ENCODE measurements at places on chromosomes 2 and 18.
A peak's percentile ranks its signal among the peaks of the same experiment; 100 is the strongest.

DNA sequence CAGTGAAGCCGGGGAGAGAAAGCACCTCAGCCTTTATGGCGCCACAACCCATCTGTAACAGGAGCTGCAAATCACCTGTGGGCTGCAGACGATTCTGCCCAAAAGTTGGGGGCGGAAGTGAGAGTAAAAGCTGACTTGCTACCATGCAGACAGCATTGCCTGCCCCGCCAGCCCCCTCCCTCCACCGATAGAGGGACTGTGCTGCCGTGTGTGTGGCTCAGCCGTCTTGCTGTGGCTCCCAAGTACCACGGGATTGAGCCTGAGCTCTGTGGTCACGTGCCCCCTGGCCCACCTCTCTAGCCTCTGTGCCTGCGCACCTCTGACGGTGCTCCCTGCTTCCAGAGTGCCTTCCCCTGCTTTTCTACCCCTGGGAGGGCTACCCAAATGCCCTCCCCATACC lies 79.6 kb downstream of the GLI2 start:
- DNase-seq: no peak

- DNase-seq: no peak
These were observed 26.8 kb downstream of the AAK1 start for GRCh38 chr2:69616755-69617154.

- no peak for DNase-seq
These were observed 53.3 kb downstream of the MEMO1 start for GRCh38 chr2:31957354-31958139.

GRCh38 chr2:76281156-76281841 lies 570.6 kb upstream of the GCFC2 start:
- no peak for DNase-seq

DNA sequence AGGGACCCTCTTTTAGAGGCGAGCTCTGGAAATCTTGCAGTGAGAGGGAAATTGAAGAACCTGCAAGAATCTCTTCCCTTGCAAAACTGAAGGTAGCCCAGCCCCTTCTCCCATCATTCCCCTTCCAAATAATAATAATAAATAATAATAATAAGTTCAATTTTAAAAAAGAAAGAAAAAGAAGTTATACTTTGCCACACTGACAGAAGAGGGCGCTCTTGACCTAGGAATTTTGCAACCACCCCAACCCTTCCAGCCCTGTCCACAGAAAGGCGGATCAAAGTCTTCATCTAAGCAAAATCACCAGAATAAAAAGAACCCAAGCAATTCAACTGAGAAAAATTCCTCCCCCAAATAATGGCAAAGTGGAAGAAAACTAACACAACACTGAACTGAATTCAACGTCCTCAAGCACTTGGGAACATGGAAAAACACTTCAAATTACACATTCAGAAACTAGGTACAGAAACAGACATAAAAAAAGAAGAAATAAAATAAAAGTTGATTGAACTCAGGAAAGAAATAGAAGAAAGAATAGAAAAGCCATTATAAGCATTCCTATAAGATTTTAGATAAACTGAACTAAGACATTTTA lies 98.9 kb upstream of the GLS start:
- peak; percentile 60 for DNase-seq

GRCh38 chr18:8814206-8814605 lies 108.8 kb downstream of the MTCL1 start:
- DNase-seq: no peak

GRCh38 chr2:186979439-186980116 lies 130.6 kb upstream of the ZSWIM2 start:
- no peak for DNase-seq

- no peak for DNase-seq
These were observed 18.3 kb upstream of the BMP10 start for GRCh38 chr2:68889500-68889899.

GRCh38 chr2:151063271-151063670 lies 198.4 kb downstream of the RBM43 start:
- no peak for DNase-seq

GRCh38 chr2:177727577-177728398 lies 335.2 kb downstream of the AGPS start:
- no peak for DNase-seq

- DNase-seq: no peak
These were observed 9.2 kb downstream of the OXER1 start for GRCh38 chr2:42754776-42755140.

DNA sequence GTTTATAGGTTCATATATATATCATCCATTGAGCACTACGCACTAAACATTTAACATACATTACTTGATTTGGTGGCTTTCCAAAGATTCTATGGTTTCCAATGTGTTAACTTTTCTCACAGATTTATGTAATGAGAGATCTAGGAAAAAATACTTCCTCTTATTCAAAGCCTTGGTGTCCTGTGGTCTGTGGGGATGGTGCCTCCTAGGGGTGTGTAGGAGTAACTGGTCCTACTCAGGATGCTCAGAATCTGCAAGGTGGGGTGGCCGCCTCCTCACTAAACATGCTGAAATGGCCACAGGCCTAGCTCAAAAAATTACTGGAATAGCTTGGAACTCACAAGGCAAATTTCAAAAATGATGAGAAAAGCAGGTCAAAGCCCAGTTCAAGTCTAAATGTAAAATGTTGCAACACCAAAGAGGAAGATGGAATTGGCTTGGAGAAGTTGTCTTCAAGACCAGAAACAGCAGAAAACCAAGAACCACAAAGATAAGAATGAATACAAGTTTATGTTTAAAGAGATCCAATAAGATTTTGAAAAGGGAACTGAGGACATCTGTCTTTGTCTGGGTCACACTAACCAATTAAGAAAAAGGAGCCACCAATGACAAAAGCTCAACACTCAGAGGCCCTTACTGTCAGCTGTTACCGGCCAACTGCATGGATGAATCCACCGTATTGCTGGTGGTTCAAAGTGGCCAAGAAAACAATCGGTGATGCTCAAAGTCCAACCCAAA lies 11.5 kb downstream of the GPR55 start:
- no peak for DNase-seq

DNA sequence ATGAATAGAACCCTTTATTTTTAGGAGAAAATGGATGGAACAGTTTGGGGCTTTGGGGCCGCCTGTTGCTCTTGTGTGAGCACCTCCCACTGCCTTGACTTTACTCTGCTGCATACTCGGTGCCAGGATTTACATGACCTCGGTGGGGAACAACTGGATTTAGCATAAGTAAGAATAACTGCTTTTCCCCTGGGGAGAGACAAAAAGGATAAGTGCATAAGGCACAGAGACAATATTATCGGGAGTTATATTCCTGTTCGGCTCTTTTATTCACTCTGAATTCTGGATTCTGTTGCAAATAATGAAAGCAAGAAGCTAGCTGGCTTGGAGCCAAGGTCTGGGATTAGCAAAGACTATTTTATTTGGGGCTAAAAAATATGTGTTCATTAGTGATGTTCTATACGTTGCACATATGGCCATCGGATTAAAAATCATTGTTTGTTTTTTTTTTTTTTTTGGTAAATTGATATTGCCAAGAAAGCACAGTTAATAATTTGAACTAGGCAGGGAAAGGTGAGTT lies 69.8 kb downstream of the CYBRD1 start:
- DNase-seq: no peak

DNA sequence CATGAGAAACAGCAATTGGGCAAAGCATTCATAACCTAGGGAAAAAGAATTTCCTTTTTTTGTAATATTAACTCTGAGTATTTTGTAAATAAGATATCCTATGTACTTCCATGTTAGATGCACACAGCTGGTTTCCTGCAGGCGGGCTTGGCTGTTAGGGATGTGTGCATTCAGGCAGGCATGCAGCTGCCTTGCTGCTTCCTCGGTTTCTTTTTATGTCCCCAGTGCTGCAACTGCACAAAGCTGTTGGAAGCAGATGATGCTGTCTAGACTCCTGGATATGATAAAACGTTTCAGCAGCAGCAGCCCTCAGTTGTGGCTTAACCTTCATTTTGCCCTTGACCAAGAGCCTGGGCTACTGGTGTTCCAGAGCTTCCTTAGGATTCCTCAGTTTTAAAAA lies 89.4 kb upstream of the EML6 start:
- DNase-seq: no peak

GRCh38 chr2:198966269-198966668 lies 491.5 kb downstream of the SATB2 start:
- DNase-seq: no peak

GRCh38 chr2:26537069-26537825 lies 59.3 kb upstream of the OTOF start:
- no peak for DNase-seq

GRCh38 chr2:206160125-206160806 lies 571 bp downstream of the EEF1B2 start:
- DNase-seq: no peak

DNA sequence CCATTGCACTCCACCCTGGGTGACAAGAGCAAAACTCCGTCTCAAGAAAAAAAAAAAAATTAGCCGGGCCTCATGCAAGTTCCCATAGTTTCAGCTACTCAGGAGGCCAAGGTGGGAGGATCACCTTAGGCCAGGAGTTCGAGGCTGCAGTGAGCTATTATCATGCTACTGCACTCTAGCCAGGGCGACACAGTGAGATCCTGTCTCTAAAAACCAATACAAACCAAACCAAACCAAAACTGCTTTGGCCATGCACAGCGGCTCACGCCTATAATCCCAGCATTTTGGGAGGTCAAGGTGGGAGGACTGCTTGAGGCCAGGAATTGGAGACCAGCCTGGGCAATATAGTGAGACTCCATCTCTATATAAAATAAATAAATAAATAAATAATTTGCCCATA lies 19.1 kb downstream of the NIFK start:
- no peak for DNase-seq

DNA sequence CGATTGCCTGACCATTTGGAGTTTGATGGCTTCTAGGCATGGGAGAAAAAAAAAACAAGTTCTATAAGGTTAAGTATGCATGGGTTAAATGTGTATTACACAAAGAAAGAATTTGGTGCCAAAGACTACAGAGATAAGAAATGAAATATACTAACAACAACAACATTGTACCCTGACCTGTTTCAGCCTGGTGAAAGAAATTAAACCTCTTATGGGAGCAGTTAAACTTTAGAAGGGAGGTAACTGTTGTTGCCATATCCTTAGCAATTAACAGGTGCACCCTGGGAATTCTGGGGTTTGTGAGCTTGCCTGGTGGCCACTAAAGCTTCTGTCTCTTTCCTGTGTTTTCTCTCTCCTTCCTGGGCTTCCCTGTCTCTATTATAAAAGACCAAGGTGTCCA lies 6.5 kb upstream of the IFIH1 start:
- no peak for DNase-seq

GRCh38 chr18:34947711-34948125 lies 93.5 kb upstream of the MAPRE2 start:
- no peak for DNase-seq

DNA sequence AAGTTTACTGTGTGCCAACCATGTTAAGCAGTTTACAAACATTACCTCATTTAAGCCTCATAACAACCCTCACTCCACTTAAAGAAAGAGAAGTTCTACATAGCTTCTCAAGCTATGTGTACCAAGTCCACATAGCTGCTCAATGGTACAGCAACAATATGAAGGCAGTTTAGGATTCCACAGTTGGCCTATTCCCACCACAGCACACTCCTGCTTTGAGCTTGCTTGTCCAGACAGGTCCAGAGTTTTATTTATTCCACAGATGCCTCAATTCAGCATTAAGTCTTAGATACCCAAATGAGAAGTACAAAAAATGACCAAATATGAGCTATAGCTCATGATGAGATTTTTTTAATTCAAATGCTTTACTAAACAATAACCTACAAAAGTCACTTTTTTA lies 24.8 kb downstream of the NPHP1 start:
- DNase-seq: no peak

DNA sequence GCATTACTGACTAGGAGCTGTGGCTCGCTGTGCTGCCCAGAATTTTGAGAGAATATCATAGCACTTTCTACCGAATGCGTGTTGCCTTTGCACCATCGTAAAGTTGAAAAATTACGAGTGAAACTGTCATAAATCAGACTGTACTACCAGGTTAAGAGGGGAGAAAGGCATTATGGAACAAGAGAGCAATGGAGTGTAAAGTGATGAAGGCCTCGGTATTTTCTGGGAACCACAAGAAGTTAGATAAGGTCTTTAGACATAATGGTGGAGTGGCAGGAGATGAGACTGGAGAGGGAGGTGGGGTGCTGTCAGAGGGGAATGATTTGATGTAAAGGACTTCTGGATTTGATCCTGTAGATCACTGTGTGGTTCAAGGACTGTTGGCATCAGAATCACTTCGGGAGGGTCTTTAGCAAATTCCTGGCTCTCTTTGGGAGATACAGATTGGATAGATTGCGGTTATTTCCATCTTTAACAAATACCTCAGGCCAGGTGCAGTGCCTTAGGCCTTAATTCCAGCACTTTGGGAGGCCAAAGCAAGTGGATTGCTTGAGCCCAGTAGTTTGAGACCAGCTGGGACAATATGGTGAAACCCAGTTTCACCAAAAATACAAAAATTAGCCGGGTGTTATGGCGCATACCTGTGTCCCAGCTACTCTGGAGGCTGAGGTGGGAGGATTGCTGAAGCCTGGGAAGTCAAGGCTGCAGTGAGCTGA lies 4.9 kb upstream of the ADGRF3 start:
- no peak for DNase-seq

- no peak for DNase-seq
These were observed 19.8 kb downstream of the MC2R start for GRCh38 chr18:13895505-13896033.

GRCh38 chr2:41723526-41723925 lies 324.3 kb upstream of the PKDCC start:
- DNase-seq: no peak

GRCh38 chr2:221521233-221521845 lies 50.8 kb downstream of the EPHA4 start:
- DNase-seq: no peak

DNA sequence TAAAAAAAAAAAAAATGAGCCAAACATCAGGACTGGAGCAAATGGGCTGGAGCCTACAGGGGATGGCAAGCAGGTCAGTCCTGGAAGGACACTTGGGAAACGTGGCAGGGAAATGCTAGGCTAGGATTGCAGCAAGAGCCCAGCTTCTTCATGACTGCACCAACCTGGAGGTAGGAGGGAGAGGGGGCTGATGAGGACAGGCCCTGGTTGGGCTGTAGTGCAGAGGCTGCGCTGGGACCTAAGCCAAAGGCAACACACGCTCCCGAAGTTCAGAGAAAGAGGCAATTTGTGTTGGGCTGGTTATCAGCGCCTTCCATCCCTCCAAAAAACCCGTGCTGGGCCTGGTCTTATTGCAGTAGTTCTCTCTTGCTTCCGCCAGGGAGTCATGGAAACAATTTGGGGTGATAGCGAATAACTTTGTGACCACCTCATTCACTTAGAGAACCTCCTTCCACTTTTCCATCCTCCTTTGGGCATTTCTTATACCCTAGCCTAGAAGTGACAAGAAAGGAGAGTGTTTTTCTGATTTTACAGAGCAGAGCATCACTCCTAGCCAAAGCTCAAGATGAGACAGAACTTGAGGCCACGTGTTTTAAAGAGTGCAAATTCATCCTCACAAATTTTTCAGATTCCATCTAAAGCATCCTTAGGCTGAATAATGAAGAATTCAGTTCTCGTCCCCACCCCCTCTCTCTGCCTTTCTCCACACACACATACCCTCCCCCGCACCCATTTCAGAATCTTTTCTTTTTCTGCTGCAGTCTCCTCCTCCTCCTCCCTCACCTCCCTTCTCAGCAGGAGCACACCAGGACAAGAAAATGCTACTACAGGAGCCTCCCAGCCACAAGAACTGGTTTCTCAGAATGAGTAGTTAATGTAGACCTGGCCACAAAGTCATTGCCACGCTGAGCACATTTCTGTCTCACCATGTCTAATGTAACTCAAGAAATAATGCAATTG lies 82.5 kb upstream of the STPG4 start:
- DNase-seq: no peak

GRCh38 chr2:159044804-159045286 lies 76.4 kb downstream of the TANC1 start:
- no peak for DNase-seq

GRCh38 chr2:170391018-170391417 lies 213.1 kb downstream of the MYO3B start:
- no peak for DNase-seq

Measured in DMS79 treated with DMSO at 0.1 percent for 48 hours (cell line).